Activated naive CD8-positive, alpha-beta T cell treated with anti-CD3 and anti-CD28 coated beads for 36 hours (primary cell): ENCODE measurements at places on chromosomes 3 and 15. TPM values are rescaled to one million over a fixed set of nuclear protein-coding genes. Genes with fewer than 3 reads are reported as not detected.

The PROK2 gene
- not detected for total RNA-seq

GRCh38 chr3:14740983-14741382 is 66.0 kb downstream of the C3orf20 start:
- no peak for DNase-seq

DNA sequence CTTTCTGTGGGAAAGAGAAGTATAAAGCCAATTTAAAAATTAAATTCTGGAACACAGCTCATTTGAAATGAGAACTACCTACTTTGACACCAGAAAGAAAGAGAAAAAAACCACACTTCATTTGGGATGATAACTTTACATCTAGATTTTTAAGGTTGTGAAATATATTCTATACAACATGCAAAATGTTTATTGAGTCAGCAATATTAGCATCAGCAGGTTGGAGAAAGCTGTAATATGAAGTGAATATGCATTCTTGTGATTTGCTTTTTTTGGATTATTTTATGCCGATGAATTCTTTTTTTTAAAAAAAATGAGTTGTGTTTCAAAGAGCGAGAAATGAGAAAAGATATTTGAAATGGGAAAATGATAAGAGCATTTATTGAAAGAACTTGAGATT is 307.0 kb upstream of the DPPA4 start:
- no peak for DNase-seq

- peak; percentile 62 for DNase-seq
These were observed 695 bp downstream of the GMPS start for GRCh38 chr3:155870945-155871745.

DNA sequence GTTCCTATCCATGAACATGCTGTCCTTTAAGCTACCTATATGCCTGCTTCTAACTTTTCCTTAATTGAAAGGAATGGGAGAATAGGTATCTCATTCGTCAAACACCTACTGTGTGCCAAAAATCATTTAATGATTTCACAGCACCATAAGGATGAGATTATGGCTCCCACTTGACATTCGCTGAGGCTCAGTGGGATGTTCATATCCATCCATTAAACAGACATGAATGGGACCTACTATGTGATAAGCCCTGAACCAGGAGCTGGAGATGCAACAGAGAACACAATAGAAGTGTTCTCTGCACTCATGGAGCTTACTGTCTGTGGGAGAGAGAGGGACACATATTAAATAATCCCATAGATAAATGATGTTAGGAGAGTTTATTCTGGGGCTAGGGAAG is 49.7 kb downstream of the HRH1 start:
- no peak for DNase-seq

DNA sequence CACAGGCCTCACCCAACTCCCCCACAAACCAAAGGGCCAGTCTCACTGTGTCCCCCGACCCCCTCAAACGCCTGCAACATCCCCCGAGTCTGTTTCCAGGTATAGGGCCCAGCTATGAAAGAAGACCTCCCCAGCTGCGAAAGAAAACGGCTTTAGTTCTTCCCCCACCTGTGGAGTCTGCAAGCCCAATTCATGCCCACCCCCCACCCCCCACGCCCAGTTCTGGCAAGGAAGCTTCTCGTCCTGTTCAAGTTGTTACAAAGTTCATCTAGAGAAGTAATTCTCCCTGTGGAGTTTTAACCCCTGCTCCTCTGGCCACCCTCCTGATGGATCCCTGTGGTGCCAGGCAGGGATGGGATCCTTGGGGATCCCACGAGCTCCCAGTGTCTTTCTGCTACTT is 54.4 kb downstream of the CCDC66 start:
- DNase-seq, result no peak

- DNase-seq, result no peak
These were observed 445.9 kb downstream of the UNC13C start for GRCh38 chr15:54424171-54424570.

- DNase-seq, result no peak
These were observed 123.4 kb downstream of the EEFSEC start for GRCh38 chr3:128276577-128277183.
